ENCODE measurements at places on chromosomes 12 and 14.

DNA sequence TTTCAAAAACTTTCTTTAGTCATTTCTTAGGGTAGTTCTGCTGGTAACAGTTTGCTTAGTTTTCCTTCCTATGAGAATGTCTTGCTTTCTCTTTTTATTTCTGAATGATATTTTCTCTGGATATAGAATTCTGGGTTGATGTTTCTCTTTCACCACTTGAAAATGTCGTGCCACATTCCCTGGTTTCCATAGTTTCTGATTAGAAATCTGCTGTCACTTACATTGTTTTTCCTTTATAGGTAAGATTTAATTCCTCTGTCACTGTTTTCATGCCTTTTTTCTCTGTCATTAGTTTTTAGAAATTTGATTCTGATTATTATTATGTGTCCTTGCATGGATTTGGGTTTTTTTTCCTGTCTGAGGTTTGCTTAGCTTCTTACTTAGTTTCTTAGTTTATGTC, 77.3 kb upstream of the PCNX4 start:
- DNase-seq = no peak

GRCh38 chr14:69685716-69686115, 74.3 kb downstream of the SUSD6 start:
- no peak for DNase-seq

- DNase-seq = no peak
Measured at GRCh38 chr12:62632411-62632918, 165.8 kb downstream of the MON2 start.

GRCh38 chr14:76456200-76456599, 80.3 kb downstream of the ESRRB start:
- no peak for DNase-seq

- DNase-seq = no peak
Measured at GRCh38 chr14:34732802-34733201, 18.4 kb upstream of the CFL2 start.

DNA sequence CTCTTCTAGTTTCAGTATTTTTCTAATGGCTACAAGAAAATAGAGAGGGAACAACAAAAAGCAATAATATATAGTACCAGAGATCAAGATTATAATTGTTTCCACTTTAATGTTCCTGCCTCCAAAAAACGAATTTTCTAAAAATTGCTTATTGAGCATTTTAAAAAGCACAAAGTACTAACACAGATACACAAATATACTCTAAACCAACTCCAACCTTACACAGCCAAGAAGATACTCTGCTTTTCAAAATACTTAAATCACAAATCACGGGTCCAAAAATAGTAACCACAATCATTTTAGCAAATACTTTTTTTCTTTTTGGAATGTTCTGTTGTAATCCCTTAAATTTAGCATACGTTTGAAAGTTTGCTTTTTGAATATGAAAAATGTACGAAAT, 2.0 kb downstream of the YAF2 start:
- DNase-seq = no peak

- no peak for DNase-seq
Measured at GRCh38 chr12:117280019-117280680, 81.3 kb downstream of the NOS1 start.

- DNase-seq = no peak
Measured at GRCh38 chr12:88947486-88948043, 367.3 kb upstream of the KITLG start.

- no peak for DNase-seq
Measured at GRCh38 chr12:128817111-128818015, 6.4 kb downstream of the SLC15A4 start.

- DNase-seq = no peak
Measured at GRCh38 chr12:92408072-92408900, 262.6 kb upstream of the BTG1 start.

GRCh38 chr14:31657917-31658316, 96.7 kb downstream of the NUBPL start:
- no peak for DNase-seq

GRCh38 chr12:50297996-50298395, 14.7 kb upstream of the LIMA1 start:
- DNase-seq = no peak

All from activated CD4-positive, CD25-positive, alpha-beta regulatory T cell treated with anti-CD3 and anti-CD28 coated beads, Interleukin-2, amount 50 U/mL, for 16 hours (primary cell).